CD4-positive, alpha-beta T cell treated with Interleukin-15 for 1 hour (primary cell): ENCODE measurements at places on chromosomes 1 and 21.

GRCh38 chr1:44476891-44477290, 71.8 kb downstream of the RNF220 start:
- DNase-seq: no peak

GRCh38 chr1:171220081-171220420, 28.2 kb upstream of the FMO1 start:
- DNase-seq: no peak

- DNase-seq: no peak
These were observed 12.9 kb upstream of the PODN start for GRCh38 chr1:53048960-53049573.

DNA sequence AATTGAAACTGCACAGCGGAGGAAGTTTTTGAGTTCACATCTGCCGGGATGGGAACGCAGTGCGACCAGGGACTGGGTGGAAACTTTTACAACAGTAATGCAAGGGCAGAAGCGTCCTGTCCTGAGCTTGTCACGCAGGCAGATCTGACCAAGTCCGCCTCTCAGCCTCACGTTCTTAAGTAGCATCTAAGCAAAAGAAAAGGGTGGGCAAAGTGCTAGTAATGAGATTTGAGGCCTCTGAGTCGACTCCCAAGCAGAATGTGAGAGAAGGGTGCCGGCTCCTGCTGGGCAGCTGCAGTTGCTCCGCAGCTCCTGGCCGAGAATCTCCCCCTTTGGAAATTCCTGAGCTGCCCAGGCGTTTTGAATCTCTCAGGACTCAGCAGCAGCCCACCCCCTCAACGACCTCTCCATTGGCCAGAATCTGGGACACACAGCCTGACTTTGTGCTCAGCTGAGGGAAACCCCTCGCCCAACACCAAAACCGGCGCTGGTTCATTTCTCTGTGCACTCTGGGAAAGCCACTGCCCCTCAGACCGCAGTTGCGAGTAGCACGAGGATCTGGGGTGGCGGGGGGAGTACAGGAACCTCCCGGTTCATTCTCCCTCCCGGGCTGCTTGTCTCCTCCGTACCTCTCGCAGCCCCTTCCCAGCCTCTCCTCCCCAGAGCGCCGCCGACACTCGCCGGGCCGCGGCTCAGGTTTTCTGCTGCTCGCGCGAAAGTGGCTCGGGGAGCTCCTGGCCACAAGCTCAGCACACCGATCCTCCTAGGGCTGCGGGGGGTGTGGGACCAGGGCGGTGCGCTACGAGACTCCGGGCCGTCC, 913 bp upstream of the S1PR1 start:
- DNase-seq: peak; percentile 62

DNA sequence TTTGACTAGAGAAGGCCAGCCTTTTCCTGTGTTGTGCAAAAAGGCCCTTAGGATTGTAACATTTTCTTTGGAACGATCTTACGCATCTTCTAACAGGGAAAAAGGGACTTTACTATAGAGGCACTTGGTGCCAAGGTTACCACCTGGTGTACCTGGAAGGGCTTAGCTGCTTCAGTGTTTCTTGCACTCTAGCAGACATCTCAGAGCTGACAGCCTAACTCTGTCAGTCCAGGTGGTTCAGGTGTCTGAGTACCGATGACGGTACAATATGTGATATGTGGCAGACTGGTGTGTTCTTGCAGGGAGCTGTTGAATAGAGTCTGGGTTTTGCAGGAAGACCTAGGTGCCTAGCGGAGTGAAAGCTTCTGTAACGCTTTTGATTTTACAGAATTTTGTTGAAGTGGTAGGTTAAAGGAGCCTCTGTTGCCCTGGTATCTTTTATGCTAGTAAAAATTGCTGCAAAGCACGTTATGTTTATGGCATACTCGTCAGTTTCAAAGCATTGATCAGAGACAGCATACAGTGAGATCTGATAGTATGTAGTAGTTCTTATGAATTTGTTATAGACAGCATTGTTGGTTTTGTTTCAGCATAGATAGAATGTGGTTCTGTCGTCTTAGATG, 1.4 kb downstream of the MAGI3 start:
- no peak for DNase-seq

DNA sequence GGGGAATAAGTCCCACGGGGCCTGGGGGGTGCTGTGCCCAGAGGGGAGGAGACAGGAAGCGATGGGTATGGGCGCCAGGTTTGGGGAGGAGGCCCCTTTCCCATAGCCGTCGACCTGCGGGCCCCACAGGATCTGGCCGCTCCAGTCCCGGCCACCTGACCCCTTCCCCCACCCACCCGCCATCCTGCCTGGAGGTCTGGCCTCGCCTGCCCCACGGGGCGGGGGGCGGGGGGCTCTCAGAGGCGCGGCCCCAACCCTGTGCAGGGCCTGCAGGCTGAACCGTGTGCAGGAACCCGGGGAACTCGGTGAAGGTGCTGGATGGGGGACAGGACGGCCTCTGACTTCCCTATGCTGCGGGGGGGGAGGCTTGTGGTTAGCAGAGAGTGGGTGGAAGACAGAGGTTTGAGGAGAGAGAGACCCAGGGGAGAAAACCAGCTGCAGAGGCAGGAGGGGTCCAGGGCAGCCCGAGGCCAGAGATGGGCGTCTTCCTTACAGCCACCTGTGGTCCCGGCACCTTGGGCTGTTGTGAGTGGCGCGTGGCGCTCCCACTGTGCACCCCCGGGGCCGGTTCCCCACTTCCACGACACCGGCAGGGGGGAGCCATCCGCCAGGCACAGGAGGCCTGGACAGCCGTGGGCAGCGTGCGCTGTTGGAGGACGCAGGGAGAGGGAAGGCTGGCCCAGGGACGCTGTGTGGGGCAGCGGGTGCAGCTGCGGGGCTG, 2.5 kb upstream of the TNFRSF18 start:
- DNase-seq: peak; percentile 54

DNA sequence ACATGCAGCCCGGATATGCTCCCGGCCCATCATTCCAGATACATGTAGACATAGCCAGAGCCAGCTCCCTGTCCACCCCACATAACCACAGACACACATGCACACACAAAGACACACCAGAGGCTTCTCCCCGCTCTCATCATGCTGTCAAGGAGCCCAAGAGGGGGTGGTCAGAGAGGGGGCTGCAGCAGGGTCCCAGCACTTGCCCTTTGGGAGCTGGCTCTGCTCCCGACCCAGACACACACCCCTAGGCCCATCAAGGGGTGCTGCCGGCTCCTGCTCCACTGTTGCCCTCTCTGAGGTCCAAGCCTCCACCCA, 2.6 kb downstream of the PTAFR start:
- no peak for DNase-seq

DNA sequence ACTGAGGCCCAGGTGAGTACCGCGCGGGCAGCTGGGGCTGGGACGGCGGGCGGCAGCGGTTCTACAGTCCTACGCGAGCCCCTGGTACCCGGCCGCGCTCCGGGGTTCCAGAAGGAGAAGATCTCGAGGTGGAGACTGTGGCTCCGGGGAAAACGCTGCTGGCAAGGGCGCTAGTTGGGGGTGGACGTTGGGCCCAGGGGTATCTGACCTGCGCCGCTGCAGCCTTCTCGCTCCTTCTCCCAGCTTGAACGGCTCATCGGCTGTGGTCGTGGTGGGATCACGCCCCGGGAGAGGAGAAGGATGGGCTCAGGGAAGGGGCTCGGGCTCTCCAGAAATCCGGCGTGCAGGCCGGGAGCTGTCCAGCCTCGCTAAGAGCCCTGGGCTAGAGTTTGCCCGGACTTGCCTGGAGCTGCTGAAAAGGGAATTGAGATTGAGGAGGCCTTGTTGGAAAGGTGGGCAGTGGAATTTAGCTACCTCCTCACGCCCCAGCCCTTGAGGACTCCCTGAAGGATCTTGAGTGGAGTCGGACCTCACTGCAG, 1.1 kb upstream of the POU3F1 start:
- no peak for DNase-seq

DNA sequence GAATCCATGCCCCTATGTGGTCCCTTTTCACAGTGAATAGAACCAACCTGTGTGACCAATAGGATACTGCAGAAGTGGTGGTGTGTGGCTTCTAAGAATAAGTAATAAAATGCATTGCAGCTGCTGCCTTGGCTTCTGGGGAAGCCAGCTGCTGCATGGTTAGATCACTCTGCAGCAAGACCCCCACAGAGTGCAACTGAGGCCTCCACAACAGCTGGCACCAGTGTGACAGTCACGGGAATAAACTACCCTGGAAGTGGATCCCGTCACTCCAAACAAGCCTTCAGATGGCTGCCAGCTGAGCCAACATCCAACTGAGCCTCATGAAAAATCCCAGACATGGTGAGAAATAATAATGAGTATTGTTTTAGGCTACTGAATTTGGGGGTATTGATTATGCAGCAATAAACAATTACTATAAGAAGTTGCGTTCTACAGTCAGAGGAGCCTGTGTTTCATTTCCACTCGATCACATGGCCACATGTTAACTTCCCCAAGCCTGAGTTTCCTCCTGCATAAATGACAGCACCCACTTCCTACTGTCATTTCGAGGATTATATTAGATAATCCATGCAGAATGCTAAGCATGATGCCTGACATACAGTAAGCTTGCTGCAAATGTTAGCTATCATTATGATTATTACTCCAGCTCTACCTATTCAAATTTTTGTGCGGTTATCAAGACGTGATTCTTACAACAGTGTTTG, 20.8 kb upstream of the COG2 start:
- DNase-seq: no peak

DNA sequence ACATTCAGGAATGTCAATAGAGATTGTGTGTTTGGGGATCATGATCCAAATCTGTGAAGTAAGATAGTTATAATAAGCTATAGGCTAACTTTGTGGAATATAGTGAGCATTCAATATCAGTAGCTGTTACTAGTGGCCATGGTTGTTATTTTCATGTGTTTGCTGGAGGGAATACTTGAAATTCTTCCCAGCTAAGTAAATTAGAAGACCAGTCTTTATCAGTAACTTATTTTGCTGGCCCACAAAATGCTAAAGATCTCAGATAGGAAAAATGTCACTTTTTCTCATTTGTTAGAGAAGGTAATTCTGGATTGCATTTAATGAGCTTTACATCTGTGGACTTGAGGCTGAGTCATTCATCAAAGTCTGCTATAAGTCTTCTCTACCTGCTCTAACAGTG, 156.1 kb upstream of the LRRC7 start:
- no peak for DNase-seq

- DNase-seq: no peak
These were observed 21.7 kb downstream of the LRRN2 start for GRCh38 chr1:204663644-204664383.

DNA sequence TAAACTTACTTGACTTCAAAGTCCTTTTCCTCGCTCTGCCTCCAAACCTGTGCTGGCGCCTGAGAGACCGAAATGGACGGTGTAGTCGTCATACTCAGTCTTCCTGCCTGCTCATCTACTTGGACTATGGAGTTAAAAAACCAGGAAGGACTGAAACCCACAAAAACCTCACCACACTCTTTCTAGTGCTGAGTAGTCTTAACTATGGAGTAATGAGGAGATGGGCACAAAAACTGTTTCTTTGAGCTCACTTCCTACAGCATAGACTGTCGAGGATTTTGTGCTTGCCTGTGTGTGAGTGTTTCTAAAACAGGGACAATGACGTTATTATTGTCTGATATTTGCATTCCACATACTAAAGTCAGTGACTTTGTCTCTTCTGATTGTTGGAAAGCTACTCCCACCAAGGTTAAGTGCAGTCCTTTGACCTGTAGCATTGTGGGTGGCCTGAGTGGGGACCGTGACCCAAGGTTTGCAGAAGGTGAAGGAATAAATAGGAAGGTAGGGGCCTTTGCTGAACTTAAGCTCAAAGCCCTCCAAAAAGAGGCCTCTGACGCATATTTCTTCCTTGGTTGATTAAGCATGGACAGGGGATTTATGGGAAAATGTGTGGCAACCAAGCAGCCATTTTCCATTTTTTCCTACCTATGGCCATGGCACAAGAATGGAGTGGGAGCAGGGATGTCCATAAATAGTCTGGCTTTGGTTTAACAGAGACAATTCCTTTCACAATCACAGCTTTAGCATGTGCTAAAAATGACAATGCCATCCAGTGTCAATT, 109.6 kb downstream of the ZBTB18 start:
- DNase-seq: no peak

DNA sequence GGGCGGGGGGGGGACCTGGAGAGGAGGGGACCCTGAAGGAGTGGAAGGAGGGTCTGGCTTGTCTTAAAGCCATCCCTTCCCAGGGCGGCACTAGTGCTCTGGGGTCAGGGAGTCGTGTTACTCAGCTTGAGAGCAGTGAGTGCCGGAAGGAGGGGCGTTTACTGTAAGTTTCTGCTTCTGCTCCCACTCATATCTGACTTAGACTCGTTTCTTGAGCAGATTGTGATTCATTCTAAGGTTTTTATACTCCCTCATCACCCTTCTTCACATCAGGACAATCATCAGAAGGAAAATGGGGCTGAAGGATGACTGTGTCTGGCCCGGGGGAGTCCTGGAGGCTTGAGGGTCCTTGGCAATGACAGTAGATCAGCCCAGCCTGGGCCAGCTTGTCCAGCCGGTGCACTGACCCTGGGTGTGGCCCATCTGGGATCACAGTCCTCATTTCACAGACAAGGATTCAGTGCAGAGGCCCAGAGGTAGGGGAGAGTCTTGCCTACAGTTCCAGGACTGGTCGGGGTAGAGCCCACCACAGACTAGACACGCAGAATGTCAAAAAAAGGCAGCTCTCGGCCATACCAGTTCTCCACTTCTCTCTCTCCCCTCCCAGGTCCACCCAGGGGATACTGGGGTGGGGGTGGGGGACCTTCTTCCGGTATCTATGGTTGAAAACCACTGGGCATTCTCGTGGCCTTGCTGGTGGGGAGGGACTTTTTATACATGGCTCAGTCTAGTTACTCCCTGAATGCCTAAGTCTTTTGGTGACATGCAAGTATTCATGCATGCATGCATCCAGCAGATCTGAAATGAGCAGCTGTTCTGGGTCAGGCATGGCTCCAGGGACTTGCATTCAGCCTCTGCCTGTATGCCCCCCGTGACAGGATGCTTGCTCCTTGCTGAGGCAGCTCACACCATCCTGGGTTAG, 5.1 kb downstream of the TNFRSF8 start:
- DNase-seq: no peak

DNA sequence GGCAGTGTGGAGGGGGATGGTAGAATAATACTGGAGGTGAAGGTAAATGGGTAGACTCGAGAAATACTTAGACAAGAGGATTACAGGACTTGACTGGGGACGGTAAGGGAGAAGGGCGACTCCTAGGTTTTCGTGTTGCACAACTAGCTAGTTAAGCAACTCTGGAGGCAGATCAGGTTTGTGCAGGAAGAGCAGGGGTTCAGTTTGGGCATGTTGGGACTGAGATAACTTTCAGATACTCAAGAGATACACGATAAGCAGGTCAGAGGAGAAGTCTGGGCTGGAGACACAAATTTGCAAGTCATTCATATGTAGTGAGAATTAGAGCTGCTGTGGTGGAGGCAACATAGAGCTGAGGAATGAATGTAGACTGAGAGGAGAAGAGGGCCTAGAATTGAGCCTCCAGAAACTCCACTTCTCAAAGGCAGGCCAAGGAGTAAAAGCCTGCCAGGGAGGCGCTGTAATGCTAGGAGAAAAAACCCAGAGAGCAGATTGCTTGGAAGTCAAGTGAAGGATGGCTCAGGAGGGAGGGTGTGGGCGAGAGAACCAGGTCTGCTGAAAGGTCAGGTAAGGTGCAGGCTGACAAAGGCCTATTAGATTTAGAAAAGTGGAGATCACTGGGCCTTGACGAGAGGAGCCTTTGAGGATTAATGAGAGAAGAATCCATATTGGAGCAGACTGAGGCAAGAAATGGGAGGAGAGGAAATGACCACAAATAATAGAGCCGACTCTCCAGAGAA, 20.8 kb downstream of the MAB21L3 start:
- no peak for DNase-seq
